ENCODE measurements at places on chromosomes 2 and 18.

- DNase-seq, result peak; percentile 82
Measured at GRCh38 chr2:174635776-174636404, 38.3 kb upstream of the WIPF1 start.

GRCh38 chr2:31822587-31822986 is 188.2 kb downstream of the MEMO1 start:
- DNase-seq, result no peak

DNA sequence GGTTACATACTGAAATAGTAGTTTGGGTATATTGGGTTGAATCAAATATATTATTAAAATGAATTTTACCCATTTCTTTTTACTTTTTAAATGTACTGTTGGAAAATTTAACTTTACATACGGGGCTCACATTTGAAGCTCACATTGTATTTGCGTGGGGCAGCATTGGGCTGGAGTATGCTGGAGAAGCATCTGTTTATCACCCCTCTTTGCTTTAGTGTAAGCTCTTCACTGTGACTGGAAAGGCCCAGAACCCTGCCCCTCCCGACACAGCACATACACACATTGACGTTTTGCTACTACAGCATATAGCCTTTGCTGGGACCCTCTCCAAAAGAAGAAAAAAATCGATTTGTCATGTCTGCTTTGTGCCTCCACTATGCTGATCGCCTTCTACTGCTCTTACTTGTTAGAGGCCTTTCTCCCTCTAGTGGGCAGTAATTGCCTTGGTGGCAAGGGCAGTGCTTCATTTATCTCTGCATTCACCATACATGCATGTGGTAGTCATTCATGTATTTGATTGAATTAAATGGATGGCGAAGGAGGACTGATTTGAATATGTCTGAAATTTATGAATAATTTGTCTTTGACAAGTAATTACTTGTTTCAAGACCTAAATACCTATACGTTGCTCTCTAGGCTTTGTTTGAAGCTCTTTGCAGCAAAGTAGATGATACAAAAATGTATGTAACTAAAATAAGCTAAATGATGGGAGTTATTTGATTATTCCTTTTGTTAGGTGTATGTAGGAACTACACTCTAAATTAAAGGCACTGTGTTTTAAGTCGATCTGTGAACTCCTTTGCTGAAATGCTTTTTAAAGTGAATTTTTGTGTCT is 37.4 kb downstream of the VAPA start:
- DNase-seq, result peak; percentile 70

- DNase-seq, result peak; percentile 20
Measured at GRCh38 chr2:165505514-165505913, 36.0 kb downstream of the CSRNP3 start.

DNA sequence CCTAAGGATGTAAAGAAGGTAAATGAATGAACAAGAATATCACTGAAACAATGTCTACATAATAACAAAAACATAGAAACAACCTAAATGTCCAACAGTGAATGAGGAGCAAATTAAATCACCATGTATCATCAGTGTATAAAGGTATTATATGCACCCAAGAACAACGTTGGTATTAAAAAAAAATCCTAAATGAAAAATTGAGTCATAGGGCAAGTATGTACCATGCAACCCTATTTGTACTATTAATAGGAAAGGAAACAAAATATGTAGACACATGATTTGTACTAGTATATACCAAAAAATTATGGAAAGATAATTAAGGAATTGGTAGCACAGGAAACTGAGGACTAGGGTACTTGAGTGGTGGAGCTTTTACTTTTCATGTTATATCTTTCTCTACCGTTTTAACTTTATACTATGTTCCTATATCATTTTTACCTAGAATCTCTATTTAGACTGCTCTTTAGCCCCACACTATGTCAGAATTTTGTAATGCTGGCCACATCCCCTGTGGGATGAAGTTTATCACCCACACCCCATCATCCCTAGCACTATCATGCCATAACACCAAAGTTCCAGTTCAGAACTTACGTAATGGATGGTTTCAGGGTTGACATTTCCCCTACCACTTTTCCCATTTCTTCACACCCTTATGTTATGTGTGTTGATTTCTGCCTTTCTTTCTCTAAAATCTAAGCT is 25.6 kb downstream of the IKZF2 start:
- DNase-seq, result no peak

DNA sequence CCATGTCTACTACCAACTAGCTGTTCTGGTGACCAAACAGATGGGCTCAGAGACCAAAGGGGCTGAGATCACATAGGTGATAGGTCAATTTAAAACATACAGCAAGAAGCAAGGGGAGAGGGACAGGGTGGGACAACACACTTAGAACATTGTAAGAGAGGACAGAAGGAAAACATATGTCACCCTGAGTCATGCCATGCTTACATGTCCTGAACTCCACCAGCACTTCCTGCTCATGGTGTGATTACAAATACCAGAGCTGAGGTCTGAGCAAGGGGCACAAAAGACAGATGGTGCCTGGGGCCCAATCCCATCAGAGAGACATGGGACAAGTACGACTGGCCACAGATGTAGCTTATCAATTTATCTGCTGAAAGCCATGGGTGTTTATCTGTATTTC is 28.7 kb upstream of the GALNT14 start:
- no peak for DNase-seq

DNA sequence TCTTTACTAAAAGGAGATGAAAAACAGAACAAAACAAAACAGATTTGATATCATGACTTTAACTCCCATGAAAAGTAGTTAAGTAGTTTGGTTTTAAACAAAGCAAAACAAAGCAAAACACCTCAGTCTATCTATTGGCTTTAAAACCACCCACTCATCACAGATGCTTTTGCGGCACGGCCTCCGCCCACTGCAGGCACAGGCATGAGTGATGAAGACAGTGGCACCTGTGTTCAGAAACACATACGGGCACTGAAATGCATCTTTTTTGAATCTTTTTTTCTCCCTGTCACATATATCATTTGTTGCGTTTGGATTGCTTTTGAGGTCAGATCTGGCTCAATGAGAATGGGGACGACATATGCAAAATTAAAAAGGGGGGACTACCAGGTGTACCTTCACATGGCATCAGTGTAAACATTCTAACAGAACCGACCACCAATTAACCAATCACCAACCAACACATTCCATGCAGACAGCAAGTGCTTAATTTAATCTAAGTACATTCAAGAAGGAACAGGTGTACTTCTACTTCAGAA is 147.4 kb upstream of the REV1 start:
- DNase-seq, result no peak

- no peak for DNase-seq
Measured at GRCh38 chr2:67559156-67559555, 162.0 kb downstream of the ETAA1 start.

- no peak for DNase-seq
Measured at GRCh38 chr2:238947243-238947760, 99.4 kb downstream of the TWIST2 start.

DNA sequence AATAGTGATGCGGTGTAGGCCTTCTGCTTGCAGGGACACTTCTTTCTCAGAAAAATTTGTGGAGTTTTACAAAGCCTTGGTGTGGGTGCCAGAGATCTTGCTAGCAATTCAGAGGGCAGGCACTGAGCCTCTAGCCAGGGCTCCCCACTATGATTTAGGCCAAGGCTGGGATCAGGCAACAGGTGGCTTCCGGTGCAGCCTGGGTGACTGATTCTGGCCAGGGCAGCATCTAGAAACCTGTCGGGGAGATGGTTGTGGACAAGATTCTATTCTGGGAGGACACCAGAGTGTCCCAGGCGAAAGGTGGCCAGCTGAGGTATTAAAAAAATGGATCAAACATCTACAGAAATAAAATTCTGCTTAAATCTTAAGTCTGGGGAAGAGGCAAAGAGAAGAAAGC is 21.5 kb upstream of the TNP1 start:
- no peak for DNase-seq

DNA sequence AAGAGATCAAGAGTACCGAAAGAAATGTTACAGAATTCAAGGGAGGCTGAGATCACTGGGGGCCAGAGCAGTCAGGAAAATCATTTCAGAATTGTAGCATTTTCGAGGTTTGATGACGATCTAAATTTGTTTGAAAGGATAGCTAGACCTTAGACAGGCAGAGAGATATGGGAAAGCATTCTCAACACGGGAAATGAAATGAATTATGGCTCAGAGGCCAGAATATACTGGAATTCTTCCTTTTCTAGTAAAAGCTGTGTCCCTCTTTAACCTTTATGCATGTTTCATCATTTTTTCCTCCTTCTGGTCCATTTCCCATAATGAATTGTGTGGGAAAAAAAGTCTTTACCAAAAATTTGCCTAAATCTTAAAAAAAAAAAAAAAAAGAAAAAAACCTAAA is 78.8 kb downstream of the NABP1 start:
- DNase-seq, result peak; percentile 50

- DNase-seq, result peak; percentile 70
Measured at GRCh38 chr2:230011617-230012016, 57.1 kb downstream of the SLC16A14 start.

DNA sequence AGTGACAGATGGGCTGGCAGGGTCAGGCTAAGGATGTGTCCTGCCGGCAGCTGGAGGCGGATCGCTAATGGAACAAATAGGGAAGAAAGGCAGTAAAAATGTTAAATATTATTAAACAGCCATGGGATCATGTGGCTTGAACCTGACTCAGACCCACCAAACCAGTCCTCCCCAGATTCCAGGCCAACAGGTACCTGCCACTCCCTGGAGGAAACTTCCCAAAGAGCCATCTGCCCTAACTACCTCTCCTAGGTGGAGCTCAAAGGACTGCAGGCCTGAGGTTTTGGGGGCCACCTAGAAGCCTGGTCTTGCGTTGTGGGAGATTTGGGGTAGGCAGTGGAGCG is 34.3 kb downstream of the CIB4 start:
- no peak for DNase-seq

DNA sequence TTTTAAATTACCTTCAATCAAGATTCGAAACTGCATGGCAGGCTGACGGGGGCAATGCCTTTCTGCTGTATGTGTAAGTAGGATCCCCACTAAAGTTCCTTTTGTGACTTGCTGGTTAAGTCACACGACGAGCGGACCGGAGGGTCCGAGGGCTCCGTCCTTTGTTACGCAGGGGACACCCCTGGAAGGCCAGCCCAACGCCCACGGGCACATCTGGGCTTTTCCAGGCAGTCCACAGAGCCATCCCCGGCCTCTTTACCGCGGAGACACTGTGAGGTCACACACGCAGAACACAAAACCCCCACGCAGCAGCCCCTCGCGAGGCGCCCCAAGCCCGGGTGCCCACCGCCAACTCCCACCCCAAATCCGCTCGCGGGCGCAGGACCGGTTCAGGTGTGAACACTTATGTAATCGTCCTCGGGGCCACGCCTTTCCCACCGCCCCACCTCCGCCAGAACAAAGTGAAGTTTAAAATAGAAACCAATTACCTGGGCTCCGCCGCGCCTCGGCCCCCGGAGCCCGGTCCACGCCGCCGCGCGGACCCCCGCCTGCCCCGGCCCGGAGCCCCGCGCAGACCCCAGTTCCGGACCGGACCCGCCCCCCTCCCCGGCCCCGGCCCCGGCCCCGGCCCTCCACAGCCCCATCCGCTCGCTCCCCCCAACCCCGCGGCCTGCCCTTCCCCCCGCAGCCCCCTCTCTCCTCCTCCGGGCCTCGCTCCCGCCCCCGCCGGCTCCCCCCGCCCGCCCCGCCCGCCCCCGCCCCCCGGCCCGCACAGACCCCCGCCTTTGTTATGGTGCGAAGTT is 4.2 kb downstream of the ZNF516 start:
- no peak for DNase-seq

GRCh38 chr2:189298481-189298880 is 118.9 kb upstream of the COL5A2 start:
- peak; percentile 70 for DNase-seq

- DNase-seq, result no peak
Measured at GRCh38 chr18:6775702-6776101, 46.2 kb downstream of the ARHGAP28 start.

- DNase-seq, result no peak
Measured at GRCh38 chr2:203679401-203679800, 27.0 kb upstream of the CD28 start.

GRCh38 chr2:102806250-102806837 is 44.5 kb downstream of the TMEM182 start:
- peak; percentile 59 for DNase-seq

Measured in fibroblast of upper back skin (primary cell).